Kidney epithelial cell (primary cell): ENCODE measurements at places on chromosomes 5 and 9.
A peak's percentile ranks its signal among the peaks of the same experiment; 100 is the strongest.

DNA sequence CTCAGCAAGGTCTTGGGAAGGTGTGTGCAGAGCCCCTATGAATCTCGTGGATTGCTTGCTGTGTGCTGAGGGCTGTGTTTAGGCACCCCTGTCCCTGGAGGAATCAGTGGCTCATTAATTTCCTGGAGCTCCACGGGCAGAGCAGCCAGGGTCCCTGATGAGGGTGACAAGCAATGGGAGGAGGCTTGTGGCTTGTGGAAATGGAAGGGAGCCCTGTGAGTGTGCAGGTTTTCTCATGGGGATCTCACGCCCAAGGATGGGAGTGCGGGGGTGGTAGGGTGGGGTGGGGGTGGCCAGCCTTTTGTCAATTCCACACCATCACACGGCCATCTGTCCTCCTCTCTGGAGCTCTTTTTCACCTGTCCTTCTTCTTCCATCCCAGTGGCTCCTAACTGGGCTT is 25.3 kb downstream of the PHF2 start:
- no peak for DNase-seq

DNA sequence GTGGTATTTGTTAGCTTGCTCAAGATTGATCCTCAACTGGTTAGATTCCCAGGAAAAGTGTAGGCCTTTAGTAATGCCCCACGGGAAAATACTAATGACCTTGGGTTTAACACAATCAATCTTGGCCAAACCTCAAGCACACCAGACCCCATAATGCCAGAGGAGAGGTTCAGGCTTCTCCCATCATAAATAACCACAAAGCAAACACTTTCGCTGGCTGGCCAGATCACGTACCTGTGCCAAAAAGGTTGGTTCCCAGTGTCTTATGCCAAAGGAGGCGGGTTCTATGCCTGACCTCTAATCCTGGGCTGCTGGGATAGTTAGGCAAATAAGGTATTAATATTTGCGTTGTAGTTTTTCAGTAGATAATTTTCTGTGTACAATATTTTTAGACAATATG is 379.2 kb upstream of the CDH18 start:
- DNase-seq, result no peak

DNA sequence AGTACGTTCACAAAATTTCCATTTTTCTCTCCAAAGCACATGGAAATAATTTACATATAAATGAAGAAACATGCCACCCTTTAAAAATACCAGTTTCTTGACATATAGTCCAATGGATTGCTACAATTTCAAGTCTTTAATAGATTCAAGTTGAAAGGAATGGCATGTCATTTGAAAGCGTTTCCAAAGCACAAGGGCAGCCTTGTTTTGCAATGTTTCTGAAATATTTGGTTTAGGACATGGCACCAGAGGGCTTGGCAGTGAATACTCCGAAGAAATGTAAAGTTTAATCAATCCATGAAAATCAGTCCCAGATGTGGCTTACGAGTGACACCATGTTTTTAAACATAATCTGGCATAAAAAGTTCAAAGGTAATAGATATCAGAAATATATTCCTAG is 333.7 kb downstream of the PDE4D start:
- DNase-seq, result no peak

GRCh38 chr5:38650946-38651345 is 94.5 kb upstream of the LIFR start:
- no peak for DNase-seq

DNA sequence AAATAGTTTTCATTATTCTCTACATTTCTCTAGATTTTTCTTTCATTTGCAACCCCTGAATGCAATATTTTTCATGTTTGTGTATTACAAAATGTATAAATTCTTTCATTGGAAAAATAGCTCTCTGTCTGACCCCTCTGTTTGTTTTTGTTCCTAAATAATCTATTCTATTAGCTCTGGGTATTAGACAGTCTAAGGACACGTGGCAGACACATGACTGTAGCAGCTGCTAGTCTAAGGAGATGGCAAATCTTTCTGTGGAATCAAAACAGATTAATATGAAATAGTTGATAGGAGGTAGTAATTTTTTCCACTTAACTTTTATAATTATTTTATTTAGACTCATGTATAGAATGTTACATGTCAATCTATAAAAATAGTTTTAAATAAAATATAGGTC is 21.4 kb upstream of the SPATA9 start:
- DNase-seq, result no peak

DNA sequence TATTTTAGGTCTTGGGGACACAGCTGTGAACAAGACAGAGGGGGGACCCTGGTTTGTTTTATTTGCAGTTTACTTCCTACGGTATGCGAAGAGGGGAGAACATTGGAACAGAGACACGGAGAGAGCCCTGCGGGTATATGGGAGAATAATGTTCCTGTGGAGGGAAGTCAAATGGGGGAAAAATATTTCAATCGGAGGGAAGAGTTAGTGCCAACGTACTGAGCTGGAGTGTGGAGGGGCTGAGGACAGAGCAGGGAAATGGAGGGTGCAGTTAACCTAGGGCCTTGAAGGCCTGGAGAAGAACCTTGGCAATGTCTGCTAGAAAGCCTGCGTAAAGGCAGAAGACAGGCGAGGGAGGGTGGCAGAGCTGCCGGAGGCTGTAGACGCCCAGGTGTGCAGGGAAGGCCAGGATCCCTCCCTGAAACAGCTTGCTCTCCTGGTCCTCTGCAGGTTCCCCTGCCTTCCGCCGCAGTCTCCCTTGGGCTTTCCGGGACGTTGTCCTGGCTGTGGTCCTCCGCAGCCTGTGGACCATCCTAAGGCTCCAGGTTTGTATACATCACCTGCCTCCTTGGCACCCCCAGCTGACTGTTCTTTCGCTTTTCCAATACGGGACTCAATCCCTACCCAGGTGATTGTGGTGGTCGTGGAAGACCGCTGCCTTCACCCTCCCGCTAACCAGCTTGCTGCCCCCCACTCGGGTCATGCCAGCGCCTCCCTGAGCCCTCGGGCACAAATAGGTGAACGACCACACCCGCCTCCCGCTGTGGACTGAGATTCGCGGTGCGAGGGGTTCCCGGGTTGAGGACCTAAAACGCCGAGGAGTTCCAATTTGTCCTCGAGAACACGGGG is 1.9 kb upstream of the RACK1 start:
- DNase-seq, result no peak

- DNase-seq, result peak; percentile 68
Measured at GRCh38 chr9:116190637-116191396, 37.2 kb downstream of the PAPPA start.

GRCh38 chr5:130171699-130172098 is 267.4 kb downstream of the CHSY3 start:
- DNase-seq, result no peak

GRCh38 chr5:225334-225733 is 7.2 kb downstream of the SDHA start:
- no peak for DNase-seq

DNA sequence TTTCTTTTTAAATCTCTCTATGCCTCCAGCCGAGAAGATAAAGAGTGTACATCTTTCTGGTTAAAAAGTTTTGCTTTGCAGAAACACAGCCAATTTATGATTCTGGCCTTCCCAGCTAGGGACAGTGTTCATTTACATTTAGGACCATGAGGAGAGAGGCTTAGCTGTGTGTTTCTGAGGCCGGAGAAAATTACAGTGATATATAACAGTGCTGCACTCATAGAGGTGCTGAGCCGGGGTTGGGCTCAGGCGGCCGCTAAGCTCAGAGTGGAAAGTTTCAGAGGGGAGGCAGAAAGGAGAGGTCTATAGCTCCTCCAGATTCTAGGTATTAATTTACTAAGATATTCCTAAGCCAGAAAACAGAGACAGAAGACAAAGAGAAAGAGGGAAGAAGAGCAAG is 37.0 kb upstream of the LCP2 start:
- no peak for DNase-seq

- DNase-seq, result no peak
Measured at GRCh38 chr9:88272986-88273385, 115.3 kb upstream of the SPIN1 start.

DNA sequence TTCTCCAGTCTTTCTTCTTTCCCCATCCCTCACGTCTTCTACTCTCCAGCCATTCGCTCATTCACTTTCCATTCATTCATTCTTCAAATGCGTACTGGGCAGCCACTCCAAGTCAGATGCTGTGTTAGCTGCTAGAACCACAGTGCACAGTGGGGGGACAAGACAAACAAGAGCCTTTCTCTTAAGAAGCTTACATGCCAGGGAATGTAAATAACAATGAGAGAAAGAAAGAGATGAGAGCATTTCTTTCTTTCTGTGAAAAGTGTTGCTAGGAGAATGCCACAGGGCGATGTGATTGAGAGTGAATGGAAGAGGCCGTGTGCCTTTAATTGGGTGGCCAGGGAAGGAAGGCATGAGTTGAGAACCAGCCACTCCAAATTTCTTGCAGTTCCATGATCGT is 46.3 kb upstream of the SMIM23 start:
- DNase-seq, result no peak

GRCh38 chr9:2354856-2355696 is 266.5 kb upstream of the VLDLR start:
- no peak for DNase-seq

DNA sequence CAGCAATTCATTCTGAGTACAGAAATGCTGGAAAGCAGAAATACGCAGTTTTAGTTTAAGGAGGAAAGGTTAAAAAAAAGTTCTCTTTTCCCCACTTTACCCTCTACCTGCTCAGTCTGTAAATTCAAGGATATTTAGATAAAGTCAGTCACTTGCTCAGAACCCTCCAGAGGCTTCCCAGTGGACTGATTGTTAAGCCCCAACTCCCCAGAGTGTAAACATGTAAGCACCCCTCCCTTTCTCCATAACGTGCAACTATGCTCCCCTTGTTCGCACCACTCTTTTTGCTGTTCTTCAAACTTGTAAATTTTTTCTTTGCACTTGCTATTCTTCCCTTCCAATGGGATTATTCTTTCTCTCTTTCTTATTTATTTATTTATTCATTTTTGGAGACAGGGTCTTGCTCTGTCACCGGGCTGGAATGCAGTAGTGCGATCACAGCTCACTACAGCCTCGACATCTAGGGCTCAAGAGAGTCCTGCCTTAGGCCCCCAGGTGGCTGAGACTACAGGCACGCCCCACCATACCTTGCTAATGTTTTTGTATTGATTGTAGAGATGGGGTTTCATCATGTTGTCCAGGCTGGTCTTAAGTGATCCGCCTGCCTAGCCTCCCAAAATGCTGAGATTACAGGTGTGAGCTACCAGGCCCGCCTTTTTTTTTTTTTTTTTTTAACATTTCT is 32.5 kb upstream of the ERBIN start:
- no peak for DNase-seq

DNA sequence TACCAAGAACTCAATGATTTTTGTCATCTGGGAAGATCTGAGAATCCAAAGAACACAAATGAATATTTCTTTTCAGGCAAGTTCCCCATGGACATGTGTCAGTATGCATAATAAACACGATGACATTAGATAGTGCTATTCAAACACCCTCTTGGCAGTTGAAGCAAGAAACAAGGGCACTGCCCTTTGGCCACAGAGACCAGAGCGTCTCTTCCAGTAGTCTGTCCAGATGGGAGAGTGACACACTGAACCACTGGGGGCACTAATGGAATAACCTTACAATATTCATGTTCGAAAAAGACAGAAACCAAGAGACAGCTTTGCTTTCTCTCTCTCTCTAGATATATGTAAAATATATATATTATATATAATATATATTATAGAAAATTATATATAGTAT is 301.9 kb downstream of the CTNND2 start:
- DNase-seq, result no peak

DNA sequence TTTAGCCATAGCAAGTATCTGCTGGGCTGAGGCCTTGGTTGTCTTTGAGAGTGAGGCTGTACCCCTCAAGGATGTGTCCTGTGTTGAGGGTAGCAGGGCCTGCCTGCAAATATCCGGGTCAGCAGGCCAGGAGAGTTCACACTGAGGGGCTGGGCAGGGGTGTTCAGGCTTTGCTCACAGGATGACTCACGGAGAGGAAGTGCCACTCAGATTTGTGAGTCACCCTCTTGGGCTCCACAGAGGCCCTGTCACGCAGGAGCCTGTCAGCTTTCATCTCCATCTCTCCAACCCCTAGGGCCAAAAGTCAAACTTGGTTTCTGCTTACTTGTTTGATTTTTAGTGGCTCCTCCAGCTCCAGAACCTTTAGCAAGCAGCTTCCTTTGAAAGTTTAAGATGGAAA is 211.5 kb downstream of the SEC61B start:
- DNase-seq, result peak; percentile 73

DNA sequence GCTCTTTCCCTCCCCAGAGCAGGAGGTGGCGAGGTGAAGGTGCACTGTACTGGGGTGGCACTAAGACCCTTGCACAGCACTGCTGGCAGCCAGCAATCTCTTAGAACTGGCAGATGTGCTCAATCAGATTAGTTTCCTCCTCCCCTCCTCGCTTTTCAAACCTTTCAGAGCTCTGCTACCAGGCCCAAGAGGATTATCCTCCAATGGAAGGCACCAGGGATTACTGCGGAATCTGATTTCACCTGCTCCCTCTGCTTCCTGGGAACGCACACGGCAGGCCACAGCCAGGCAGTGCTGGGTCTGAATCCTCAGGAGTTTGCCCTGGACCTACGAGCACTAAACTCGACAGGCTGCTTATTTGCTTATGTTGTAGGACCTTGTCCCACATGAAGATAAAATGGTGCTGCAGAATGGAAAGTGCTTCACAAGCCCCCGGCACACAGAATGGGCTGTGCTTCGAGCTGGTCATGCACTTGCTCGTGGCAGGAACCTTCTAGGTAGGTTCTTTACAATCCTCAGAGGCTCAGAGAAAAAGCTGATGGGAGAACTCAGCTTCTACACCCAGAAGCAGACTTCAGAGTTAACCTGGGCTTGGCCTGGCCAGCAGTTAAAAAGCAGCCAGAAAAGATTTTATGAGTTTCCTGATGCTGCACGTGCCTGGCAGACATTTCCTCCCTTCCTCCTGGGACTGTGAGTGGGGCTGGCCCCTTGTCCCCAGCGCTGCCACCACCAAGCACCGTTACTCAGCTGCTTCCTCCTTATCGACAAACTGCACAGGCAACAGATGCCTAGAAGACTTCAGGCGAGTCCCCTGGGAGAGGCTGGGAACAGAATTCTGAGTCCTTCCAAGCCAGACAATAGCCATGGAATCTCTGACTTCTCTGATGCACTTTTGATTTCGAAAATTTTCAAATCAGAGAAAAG is 33.1 kb downstream of the FABP6 start:
- no peak for DNase-seq

GRCh38 chr5:68405026-68405684 is 189.6 kb downstream of the PIK3R1 start:
- no peak for DNase-seq

- DNase-seq, result no peak
Measured at GRCh38 chr5:29894668-29895067, 1298.8 kb upstream of the CDH6 start.

GRCh38 chr9:636931-637591 is 204.4 kb upstream of the DMRT1 start:
- DNase-seq, result no peak

DNA sequence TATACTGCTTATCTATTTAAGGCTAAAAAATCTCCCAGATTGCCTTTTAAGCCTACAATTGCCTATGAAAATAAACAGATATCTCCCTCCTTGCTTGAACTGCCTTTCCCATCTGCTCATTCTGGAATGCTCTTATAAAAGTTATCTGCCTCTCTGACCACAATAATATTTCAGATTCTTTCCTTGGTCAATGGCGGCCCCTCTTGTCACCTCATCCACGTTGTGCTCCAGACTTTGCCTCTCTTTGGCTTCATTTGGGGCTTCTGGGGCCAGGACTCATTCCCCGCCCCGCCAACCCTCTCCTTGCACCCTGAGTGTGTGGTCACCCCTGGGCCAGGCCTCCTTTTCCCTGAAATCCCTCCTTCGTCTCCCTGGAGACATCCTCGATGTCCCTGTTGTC is 110.0 kb upstream of the RPS23 start:
- DNase-seq, result no peak

GRCh38 chr5:14172149-14172795 is 29.1 kb downstream of the TRIO start:
- no peak for DNase-seq
